ENCODE measurements at places on chromosomes 16 and 17. TPM values are rescaled to one million over a fixed set of nuclear protein-coding genes. Genes with fewer than 3 reads are reported as not detected.

The CNTD1 gene
- not detected for total RNA-seq

The CRYM gene
- total RNA-seq: not detected

The ABCA10 gene
- not detected for total RNA-seq

The TP53TG3C gene
- total RNA-seq: not detected

The ATXN1L gene
- total RNA-seq: 18.2 TPM

The ATP6V0C gene
- 205 TPM for total RNA-seq

The SYT17 gene
- total RNA-seq: 45.2 TPM

The FBXW10 gene
- total RNA-seq: 5.3 TPM

The EFNB3 gene
- 1.6 TPM for total RNA-seq

The TBC1D3G gene
- total RNA-seq: not detected

The PIK3R6 gene
- not detected for total RNA-seq

The CACNA1H gene
- not detected for total RNA-seq

The PRMT7 gene
- 47.5 TPM for total RNA-seq

The CDH3 gene
- 70.3 TPM for total RNA-seq

The RNF112 gene
- 2.3 TPM for total RNA-seq

The NPIPB6 gene
- 7.0 TPM for total RNA-seq

The GP2 gene
- not detected for total RNA-seq

The ELMO3 gene
- total RNA-seq: 32.4 TPM

The SDR42E2 gene
- not detected for total RNA-seq
